CD4-positive, alpha-beta T cell (primary cell): ENCODE measurements at places on chromosomes 16 and 17. TPM values are rescaled to one million over a fixed set of nuclear protein-coding genes. Genes with fewer than 3 reads are reported as not detected.
A peak's percentile ranks its signal among the peaks of the same experiment; 100 is the strongest.

ACSM2A gene
- not detected for total RNA-seq

KRT24 gene
- not detected for total RNA-seq

CHST4 gene
- not detected for total RNA-seq

HBZ gene
- not detected for total RNA-seq

CDIP1 gene
- 22.4 TPM for total RNA-seq

DNA sequence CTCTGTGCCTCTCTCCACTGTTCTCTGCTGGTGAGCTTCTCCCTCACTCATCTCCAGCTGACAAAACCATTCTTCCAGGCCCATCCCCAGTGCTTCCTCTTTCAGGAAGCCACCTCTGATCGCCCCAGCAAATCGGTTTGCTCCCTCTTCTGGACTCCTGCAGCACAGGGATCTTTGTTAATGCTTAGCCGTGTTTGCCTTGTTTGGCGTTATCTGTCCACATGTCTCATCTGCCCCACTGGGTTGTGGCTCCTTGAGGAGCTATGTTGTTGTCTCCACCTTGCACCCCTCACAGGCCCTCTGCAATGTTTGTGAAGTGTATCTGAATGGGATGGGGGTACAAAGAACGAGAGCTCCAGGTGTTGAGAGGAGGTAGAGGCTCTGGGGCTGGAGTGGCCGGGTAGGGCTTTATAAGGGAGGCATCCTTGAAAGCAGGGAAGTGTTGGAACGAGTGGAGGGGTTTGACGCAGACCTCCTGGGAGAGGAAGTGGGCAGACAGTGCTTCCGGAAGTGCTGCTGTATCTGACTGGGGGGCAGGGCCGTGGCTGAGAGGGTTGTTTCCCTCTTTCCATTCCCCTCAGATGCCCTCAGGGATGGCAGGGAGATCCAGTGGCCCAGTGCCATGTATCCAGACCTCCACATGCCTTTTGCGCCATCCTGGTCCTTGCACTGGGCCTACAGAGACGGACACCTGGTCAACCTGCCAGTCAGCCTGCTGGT lies 27.8 kb downstream of the CASKIN2 start:
- peak; percentile 37 for DNase-seq

DNA sequence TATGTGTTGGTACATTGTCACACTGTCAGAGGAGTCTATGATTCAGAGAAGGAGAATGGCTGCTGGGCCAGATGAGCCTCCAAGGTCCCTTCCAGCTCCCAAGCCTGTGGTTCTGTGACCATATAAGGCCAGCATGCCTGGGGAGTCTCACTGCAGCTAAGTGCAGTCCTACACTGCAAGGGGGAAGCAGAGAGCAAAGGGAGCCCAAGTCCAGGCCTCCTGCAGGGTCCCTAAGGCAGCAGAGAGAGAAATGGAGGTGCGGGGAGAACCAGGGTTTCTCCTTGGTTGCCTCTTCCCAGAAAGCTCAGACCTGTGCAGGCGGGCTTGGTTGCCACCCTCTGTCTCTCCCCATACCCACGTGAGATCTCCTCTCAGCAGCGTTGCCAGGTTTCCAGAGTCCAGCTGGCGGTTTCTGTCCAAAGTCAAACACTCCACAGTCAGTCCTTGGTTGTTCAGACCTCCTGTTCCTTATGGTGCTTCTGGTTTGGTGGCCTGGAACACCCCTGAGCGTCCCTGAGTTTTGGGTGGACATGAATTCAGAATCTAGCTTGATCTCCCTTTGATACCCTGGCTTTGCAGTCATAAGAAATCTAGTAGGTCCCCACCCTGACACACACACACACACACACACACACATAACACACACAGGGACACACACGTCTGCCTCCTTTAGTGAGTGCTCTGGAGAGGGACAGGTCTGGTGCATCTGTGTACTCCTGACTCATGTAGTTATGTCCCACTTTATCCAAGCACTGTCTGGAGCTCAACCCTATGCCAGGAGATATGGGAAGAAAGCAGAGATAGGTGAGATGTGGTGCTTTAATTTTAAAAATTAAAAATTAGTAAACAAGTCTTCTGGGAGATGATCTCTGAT lies 78.8 kb downstream of the GNAO1 start:
- DNase-seq: no peak

DNA sequence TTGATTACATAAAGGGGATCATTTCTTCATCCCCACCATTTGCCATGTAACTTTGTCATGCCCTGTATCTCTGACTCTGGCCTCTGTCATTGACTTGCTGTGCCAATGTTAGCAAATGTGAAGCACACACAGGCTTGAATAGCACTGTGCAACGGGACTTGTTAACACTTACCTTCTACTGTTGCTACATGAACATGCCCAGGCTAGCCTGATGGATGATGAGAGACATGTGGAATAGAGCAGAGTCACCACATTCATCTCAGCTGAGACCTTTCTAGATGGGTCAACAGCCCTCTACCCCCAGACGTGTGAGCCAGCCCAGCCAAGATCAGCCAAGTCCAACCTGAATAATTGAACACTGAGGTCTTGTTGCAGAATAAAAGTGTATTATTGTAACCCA lies 162.1 kb upstream of the SALL1 start:
- no peak for DNase-seq

- DNase-seq: no peak
Measured at GRCh38 chr16:83138976-83139690, 512.4 kb downstream of the CDH13 start.

- peak; percentile 67 for DNase-seq
Measured at GRCh38 chr16:67801883-67802282, 4.5 kb downstream of the RANBP10 start.

GRCh38 chr16:79988721-79989220 lies 388.2 kb upstream of the MAF start:
- no peak for DNase-seq

- DNase-seq: no peak
Measured at GRCh38 chr16:19858340-19859018, 26.2 kb downstream of the GPRC5B start.

DNA sequence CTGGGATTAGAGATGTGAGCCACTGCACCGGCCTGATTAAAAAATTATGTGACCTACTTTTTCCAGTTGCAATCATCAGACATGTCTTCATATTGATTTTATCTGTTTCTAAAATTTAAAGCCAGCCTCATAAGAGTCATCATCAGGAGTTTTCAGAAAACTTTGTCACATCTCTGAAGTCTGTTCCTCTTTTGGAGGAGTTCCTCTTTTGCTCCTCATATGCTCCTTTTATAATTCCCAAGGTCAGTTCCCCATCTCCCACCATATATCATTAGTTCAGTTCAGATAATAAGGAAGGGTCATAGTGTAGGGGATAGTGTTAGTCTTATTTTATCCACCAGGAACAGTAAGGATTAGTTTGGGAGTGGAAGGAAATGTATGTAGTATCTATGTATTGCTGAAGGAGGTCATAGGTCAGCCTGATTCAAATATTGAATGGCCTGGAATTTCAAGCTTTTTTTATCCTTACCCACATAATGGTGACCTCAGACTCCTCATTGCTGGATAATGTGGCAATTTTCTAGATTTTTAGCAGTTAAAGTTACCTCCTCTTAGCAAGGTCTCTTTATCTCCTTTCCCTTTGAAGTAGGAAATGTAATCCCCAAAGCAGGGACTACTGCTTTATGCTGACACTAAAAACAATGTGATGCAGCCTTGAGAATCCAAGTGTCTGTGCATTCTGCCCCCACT lies 13.8 kb upstream of the DUSP14 start:
- no peak for DNase-seq

- DNase-seq: no peak
Measured at GRCh38 chr17:82439829-82440365, 10.7 kb downstream of the CYBC1 start.

DNA sequence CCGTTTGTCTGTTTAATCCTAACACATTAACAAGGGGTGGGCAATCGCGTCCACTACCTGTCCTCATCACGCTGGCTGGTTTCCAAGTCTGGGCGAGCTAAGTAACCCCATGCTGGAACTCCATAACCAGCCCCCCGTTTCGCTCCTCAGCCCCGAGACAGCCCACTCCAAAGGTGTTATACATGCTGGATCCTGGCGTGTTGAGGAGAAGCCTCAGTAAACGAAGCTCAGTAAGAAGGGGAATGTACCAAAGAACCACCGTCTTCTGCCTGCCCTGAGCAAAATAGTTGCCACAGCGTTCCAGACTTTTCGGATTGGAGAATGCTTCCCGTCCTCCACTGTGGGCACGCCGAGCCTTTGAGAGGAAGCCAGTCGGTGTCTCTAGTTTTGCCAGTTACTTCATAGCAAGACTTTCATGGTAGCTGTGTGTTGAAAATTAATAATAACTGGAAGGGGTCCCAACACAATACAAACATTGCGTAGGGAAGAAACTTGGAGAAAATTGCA lies 16.1 kb upstream of the C17orf78 start:
- no peak for DNase-seq

DNA sequence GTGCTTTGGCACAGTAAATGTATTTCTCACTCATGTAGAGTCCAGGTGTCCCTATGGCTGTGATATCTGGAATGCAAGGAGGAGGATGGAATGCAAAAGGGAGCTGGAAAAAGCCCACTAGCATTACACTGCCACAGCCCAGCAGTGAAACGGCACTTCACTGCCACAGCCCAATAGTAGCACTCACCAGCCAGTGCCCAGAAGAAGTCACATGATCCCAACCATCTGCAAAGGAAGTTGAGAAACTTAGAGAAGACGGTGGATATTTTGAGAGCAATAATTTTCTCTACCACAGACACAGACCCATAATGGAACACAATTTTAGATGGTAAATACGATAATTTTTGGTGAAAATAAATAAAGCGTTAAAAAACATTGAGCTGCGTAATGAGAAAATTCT lies 51.8 kb downstream of the C16orf82 start:
- no peak for DNase-seq

GRCh38 chr16:53061256-53061655 lies 6.5 kb downstream of the CHD9 start:
- no peak for DNase-seq

- no peak for DNase-seq
Measured at GRCh38 chr17:8680466-8681169, 50.1 kb upstream of the MYH10 start.
